NCI-H2171 (cell line): ENCODE measurements at places on chromosomes 16 and 17.
A peak's percentile ranks its signal among the peaks of the same experiment; 100 is the strongest.

GRCh38 chr16:2016407-2016922 is 3.1 kb upstream of the NPW start:
- DNase-seq, result no peak

DNA sequence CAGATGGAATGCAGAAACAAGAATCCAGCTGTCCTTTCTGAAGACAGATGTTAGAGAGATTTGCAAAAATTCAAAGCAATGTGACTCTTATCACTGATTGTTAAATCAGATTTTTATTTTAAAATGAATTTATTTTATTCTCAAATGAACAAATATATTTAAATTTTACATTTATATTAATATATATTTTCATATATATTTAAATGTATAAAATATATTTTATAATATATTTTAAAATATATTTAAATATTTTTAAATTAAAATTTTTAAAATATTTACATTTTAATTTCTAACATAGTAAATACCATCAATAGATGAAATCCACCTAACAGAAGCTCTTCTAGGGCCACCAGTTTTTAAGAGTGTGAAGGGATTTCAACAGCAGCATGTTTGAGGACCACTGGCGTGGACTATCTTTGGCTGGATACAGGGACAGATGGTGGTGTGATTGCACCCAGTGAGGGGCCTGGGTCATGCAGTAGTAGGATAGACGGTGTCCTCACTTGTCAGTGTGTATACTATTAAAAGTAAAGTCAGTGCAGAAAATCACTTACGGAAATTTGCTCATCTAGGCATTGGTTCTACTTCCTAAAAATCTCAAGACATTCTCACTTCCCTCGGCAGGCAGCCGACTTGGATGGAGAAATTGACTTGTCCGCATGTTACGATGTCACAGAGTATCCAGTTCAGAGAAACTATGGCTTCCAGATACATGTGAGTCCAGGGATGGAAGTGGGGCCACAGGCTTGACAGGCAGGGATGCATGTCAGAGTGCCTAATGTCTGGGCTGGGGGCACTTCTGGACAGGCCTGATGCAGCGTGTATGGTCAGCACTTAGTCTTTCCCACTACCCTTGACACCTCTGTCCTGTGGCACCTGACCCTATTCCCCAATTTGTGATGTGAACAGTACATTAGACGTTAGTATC is 56.3 kb downstream of the PLD6 start:
- DNase-seq, result no peak

GRCh38 chr16:1154291-1154886 is 1.5 kb downstream of the CACNA1H start:
- no peak for DNase-seq

DNA sequence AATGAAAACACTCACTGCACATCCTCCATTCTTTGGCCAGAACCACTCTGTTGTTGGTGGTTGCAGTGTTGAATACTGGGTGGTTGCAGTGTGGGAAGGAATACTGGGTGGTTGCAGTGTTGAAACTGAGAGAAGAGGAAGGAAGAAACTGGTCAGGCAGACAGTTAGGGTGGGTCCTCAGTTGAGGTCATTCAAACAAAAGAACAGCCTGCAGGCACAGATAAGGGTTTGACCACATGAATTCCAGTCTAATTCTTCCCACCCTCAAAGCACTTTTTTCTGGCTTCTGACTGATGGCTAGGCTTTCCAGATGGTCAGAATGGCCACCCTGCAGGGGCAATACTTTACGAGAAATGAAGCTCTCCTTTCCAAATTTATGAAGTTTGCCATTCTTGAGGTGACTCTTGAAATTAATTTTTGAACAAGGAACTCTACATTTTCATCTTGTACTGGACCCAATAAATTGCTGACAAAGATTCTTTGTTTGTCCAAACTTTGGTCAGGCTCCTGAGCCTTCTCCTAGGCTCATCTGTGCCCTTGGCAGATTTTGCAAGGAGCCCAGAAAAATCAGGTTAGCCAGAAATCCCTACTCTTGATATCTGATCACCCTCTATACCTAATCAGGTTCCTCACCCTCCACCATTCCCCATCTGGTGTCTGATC is 596.6 kb upstream of the CDH5 start:
- DNase-seq, result no peak

- peak; percentile 78 for DNase-seq
Measured at GRCh38 chr16:11302977-11303376, 21.8 kb upstream of the PRM1 start.

DNA sequence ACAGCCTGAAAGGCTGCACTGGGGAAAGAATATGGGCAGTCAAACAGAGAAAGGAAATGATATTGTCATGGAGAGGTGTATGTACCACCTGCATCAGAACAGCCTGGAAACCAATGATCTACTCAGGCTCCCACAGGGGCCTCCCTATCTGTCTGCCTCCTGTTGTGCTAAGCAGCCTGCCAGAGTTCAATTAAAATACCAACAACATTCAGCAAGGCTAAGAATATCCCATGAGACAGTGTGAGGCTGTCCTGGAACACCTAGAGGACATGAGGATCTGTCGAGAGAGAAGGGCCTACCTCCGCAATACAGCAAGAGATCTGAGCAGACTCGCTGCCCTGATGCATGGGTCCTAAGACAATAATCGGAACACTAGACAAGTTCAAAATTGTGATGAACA is 8.4 kb downstream of the FXR2 start:
- DNase-seq, result no peak

GRCh38 chr17:35708149-35708548 is 23.3 kb upstream of the RASL10B start:
- no peak for DNase-seq

DNA sequence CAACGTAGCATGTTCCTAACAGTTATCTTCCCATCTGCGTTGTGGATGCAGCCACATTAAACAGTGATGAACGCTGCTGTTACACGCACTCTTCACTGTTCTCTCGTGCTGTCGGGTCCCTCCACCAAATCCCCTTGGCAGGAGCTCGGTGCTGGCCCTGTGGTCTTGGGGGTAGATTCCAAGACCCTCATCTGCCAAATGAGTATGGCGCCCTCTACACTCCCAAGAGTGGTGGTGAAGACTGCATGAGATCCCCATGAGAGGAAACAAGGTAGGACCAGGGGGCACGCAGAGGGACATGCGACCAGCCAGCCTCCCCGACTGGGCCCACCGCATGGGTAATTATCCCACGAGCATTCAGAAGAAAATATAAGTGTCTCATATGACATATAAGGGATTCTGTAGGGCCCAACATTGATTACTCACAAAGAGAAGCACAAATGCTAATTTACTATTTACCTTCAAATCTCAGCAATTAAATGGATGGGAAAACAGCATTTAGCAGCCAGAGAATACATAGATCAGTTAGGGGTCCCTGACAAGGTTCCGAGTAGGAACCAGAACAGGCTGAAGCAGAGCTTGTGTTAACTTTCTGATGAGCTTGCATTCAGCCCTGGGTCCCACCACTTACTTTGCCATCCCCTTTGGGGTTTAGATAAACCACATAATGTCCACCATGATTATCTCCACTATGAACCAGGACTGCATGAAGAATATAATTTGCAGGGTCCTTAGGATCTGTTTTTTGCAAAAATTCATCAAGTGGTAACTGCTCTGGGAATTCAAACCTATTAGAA is 23.8 kb downstream of the LITAFD start:
- DNase-seq, result no peak

DNA sequence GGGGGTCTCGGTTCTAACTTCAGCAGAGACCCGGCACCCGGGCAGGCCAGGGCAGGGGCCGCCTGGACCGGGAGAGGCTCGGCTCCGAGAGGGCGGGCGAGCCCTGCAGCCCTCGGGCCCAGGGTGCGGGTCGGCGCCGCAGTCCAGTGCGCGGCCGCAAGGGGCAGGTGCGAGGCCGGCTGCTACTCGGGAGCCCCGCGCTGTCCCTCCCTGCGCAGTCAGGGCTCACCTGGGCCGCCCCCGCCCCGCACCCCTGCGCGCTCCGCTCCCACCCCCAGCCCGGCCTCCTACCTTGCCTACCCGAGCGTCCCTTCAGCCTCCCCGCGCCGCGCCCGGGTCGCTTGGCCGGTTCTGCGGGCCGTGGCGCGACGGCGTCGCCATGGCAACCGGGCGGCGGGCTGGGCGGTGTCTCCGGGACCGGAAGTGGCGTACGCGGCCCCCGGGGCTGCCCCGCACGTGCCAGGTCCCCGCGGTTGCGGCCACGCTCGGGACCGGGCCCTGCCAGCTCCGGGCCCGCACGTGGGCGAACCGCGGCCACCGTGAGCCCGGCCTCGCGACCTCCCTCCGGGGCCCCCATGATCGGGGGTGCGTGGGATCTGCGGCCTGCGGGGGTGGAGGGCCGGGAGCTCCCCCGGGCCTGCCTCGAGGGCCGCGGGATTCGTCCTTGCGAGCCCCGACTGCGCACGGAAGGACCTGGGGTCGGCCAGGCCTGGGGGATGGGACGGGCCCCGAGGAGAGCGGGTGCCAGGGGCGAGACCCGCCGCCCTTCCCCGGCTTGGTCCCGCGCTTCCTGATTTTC is at the start of gene CYB561:
Gene CYB561 (minus strand): TSS at position 353 of the 799 bp plus-strand sequence. CDS start 8,759 bp downstream, outside the sequence.
- peak; percentile 64 for DNase-seq

GRCh38 chr17:4796552-4796920 is 572 bp downstream of the PSMB6 start:
- no peak for DNase-seq

GRCh38 chr16:24645739-24646645 is 83.5 kb upstream of the TNRC6A start:
- DNase-seq, result no peak

GRCh38 chr16:72198021-72198711 is 26.2 kb upstream of the PMFBP1 start:
- no peak for DNase-seq

GRCh38 chr17:66865151-66865550 is 30.2 kb downstream of the CACNG5 start:
- DNase-seq, result no peak

- no peak for DNase-seq
Measured at GRCh38 chr16:88076211-88076931, 125.1 kb downstream of the BANP start.

DNA sequence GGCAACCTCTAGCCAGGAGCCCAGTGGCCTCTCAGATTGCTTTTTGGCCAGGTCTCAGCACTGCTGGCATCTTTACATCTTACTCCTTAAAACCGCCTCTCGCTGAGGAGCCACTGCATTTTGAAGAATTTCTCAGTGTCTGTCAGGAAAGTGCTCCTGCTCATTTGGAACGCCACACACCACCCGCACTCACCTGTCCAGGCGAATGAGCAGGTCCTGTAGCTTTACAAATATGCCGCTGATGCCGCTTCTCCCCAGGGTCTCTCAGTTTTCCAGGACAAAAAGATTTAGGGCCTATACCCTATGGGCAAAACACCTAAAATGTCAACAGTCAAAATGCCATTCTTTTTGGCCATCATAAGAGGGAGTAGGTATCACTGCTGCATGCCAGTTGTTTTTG is 22.1 kb downstream of the CYB561 start:
- no peak for DNase-seq

GRCh38 chr17:16973760-16974540 is 2.0 kb upstream of the TNFRSF13B start:
- DNase-seq, result no peak

DNA sequence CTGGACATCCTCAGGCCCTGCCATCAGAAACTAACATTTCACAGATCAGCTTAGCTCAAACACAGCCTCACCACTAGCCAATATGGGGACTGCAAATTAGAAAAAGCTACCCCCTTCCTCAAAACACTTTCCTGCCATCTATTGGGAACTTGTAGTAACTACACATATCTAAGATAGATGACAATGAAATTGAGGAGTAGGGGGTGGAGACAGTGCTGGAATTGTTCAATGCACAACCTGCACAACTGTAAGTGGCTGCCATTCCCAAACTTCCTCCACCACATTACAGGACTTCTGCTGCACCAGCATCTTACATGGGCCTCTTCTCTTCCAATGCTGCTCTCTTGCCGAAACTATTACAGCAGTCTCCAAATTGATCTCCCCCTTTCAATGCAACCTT is 21.9 kb downstream of the AIPL1 start:
- peak; percentile 35 for DNase-seq

DNA sequence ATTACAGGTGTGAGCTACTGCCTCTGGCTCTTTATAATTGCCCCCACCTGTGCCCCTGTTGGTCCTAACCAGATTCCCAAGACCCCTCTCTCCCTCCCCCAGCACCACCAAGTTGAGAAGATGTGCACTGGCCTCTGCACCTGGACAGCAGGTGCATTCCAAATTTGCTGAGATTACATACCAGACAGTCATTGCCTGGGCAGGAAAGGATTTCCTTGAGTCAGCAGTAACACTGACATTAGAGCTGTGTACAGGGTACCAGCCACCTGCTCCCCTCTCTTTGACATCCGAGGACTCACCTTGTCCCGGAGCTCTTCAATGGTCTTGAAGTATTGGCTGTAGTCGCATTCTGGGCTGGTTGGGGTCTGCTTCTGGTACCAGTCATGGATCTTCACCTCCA is 659 bp downstream of the KRT15 start:
- DNase-seq, result no peak

DNA sequence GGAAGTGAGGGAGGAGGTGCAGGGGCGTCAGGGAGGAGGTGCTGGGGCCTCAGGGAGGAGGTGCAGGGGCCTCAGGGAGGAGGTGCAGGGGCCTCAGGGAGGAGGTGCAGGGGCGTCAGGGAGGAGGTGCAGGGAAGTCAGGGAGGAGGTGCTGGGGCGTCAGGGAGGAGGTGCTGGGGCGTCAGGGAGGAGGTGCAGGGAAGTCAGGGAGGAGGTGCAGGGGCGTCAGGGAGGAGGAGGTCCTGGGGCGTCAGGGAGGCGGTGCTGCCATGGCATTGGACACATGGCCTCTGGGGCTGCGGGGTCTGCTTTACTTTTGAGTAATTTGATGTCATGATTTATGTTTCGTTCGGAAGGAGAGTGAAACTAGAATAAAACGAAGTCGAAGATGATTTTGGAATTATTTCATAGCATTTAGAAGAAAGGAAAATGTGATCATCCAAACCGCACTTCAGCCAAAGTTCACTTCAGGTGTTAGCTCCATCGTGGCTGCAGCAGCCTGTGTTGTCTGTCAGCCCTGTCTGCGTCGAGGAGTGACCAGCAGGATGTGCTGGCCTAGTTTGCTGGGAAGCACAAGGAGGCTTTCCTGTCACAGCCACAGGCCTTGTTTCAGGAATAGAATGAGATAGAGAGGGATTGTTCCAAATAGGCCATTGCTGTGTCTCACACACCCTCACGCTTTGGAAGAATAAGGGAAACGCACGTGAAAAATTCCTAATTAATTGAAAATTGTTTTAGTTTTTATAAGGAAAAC is 42.8 kb downstream of the RAB11FIP3 start:
- no peak for DNase-seq

- DNase-seq, result peak; percentile 87
Measured at GRCh38 chr17:7483255-7484066, 705 bp upstream of the POLR2A start.

GRCh38 chr17:22694362-22695227 is 1002.3 kb downstream of the KCNJ18 start:
- DNase-seq, result no peak

DNA sequence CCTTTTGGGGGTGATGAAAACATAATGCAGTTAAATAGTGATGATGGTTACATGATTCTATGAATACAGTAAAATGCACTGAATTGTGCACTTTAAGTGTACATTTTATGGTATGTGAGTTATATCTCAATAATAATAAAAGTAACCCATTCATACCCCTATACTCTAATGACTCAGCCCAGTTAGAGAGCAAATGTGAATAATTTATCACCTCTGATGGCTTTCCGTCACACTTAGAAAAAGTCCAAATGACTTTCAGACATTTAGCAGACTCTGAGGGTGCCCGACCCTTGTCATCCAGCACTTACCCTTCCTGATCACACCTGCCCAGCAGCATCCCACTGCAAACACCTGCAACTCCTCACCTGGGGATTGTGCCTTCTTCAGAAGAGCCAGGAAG is 148.1 kb upstream of the MAF start:
- no peak for DNase-seq
